ENCODE measurements at places on chromosomes 1 and 21.

DNA sequence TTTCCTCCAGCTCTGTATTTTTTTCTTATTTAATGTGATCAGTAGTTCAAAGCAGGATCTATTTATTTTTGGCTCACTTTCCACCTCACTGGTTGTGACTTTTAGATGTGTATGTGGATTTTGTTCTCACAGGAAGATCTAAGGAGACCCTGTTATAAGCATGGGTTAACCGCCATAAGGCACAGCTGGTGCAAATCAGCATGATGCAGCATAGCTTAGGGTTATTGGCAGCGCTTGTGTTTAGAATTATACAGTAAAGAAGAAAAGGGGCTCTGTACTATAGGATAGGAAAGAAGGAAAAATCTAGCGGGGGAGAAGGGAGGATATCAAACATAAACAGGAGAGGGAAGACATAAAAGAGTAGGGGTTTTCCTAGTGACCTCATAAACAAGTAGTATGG is 26.9 kb upstream of the RGL1 start:
- no peak for DNase-seq

GRCh38 chr1:14682941-14683621 is 84.6 kb downstream of the KAZN start:
- DNase-seq: no peak

DNA sequence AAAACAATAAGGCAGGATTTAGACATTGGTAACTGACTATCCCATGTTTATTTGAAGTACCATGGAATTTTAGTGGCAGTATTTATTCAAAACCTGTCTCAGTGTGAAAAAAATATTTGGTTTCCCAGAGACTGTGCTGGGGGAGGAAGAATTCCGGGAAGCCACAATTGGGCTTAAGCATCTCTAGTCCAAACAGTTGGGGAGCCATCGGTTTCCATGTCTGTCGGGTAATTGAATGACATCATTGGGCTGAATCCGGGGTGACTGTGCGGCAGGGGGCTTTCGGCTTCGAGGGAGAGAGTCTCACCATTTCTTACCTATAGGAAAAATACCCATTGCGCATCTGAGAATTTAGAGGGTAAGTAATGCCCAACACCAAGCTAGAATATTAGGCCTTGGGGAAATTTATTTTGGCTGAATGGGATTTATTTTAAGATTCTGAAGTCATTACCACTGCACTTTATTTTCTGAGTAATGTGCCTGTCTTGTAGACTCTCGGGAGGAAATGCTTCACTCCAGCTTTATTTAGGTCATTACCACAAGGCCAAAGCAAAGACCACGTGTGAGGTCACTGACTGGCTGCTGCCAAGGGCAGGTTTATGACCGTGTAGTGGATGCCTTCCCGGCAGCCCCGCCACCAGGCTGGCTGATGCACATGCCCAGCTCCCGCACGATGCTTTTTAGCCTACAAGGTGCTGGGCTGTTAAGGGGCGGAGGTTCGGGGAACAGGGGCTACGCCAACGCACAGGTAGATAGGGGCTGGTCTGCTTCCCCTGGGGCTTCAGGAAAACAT is 23.1 kb upstream of the UMODL1 start:
- DNase-seq: no peak

- peak; percentile 100 for DNase-seq
These were observed 38.2 kb downstream of the MATN1 start for GRCh38 chr1:30684881-30685795.

DNA sequence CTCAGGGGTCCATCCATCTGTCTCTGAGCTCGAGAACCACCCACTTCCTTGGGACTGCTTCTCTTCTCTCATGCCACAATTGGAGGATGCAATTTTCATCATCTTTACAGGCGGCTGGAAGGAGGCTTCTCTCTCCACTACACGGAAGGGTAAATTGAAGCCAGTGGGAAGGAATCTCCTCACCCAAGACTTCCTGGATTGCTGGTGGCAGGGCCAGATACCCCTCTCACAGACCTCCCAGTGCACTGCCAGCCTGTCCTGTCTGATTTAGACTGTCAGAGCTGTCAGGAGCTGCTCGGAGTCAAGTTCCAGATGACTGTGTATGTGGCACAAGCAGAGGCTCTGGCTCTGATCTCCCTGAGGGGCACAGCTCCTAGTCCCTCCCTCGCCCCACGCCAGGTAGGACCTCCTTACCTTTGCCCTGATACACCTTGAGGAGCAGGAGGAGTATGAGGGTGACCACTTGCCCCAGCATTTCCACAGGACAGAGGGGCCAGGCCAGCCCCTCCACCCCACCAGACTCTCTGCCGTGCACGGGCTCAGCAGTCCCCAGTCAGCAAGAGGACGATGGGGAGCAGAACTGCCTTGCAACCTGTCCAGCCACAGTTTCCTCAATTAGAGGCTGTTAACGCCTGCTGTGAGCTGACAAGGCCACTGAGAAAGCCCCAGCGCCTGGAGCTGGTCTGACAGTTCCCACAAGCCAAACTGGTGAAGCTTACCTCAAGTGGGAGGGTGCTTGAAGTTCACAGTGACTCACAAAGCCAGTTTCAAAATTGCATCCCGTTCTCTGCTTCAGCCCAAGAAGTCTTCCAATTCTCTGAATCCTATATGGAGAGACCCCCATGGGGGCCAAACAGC is at the start of gene CD244:
TSS of gene CD244 (minus strand) at position 685 of the 858 bp plus-strand sequence. CDS start at position 475, 210 bp downstream.
- no peak for DNase-seq

GRCh38 chr1:200880212-200880611 is 7.4 kb downstream of the GPR25 start:
- DNase-seq: no peak

GRCh38 chr1:84298328-84298683 is 3.2 kb upstream of the SAMD13 start:
- peak; percentile 42 for DNase-seq

DNA sequence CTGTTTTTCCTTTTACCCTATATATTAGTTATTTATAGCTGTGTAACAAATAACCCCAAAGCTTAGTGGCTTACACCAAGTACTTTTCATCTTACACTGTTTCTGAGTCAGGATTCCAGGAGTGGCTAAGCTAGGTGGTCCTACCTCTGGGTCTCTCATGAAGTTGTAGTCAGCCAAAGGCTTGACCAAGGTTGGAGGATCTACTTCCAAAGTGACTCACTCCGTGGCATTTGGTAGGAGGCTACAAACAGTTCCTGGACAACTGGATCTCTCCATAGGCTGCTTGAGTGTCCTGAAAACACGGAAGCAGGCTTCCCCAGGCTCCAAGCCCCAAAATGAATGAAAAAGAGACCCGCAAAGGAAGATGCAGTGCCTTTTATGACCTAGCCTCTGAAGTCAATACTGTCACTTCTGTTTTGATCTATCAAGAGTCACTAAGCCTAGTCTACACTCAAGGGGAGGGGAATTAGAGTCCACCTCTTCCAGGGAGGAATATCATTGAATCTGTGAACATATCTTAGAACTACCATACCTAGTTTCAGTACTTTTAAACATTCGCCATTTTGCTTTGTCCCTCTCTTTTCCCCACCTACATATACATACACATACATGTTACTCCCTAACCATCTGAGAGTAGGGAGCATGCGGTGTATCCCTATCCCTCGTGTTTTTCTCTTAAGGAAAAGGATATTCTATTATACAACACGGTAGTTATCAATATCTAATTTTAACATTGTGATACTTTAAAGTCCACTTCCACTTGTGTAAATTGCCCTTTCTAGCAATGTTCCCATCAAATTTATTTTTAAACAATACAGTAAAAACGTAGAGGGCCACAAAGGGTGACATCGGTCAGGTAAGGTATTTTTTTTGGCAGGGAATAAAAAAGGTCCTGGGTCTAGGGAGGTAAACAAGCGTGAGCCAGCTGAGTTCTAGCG is 67.2 kb downstream of the SLC35A3 start:
- peak; percentile 7 for DNase-seq

GRCh38 chr1:92554216-92554615 is 67.5 kb upstream of the GFI1 start:
- no peak for DNase-seq

GRCh38 chr1:8965121-8965820 is 19.6 kb downstream of the CA6 start:
- DNase-seq: no peak

DNA sequence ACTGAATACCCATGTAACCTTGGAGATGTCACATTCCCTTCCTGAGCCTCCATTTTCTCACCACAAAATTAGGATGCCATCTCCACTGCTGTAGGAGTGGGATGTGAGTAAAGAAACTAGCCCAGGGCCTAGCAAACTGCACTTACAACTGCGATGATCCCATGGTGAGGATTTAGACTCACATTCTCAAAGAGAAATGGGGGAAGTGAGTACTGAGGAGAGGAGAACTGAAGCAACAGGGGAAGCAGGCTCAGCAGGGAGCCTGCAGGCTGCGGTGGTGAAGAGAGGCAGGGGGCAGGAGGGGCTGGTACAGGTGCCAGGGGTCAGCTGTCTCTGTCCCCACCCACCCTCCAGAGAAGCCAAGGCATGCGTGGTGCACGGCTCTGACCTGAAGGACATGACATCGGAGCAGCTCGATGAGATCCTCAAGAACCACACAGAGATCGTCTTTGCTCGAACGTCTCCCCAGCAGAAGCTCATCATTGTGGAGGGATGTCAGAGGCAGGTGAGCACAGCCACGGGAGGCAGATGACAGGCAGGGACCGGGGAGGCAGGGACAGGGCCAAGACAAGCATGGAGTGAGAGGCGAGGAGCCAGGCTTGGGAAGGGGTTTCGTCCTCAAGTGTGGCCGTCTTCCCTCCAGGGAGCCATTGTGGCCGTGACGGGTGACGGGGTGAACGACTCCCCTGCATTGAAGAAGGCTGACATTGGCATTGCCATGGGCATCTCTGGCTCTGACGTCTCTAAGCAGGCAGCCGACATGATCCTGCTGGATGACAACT is 16.4 kb upstream of the ATP1A4 start:
- DNase-seq: no peak

GRCh38 chr1:98893371-98893770 is 111.3 kb downstream of the PLPPR5 start:
- no peak for DNase-seq

DNA sequence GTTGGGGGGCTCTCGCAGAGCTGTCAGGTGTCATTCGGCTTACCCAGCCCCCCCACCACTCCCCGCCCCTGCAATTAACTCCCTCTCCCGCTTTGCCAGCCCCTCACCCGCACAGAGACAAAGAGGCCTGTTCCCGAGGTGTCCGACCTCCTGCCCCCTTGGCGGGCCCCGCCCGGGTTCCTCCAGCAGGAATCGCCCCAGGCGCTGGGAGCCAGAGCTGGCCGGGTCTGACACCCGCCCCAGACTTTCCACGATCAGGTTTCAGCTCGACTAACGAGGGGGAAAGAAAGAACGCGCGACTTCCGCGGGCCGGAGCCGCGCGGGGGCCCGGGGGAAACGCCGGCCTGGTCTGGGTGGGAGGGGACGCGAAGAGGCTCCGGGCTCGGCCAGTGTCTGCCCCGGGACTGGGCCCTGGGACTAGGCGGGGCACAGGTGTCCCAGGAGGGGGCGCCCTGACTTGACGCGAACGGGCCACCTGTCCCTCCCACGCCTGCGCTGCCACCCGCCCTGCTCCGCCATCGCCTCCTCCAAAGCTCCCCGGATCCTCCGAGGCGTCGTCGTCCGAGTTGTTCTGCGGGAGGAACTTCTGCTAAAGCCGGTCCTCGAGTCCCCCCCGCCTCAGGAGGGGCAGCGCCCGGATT is 36.4 kb upstream of the HHAT start:
- DNase-seq: peak; percentile 16

- no peak for DNase-seq
These were observed 1.4 kb upstream of the COL9A2 start for GRCh38 chr1:40318476-40318875.

DNA sequence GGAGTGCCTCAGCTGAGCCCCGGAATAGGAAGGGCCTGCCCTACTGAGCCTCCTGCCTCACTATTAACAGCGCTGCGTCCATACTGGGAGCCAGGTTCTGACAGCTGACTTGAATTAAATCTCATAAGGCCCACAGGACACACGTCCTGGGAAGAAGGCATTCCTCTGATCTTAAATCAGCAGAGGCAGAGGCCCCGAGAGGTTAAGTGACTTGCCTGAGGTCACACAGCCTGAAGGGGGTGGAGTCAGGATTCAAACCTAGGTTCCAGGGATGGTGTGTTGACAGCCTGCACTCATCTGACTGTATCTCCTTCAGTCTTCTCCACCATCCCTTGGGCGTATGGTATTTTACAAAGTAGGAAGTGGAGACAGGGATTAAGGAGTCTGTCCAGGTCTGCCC is 79.8 kb downstream of the AJAP1 start:
- no peak for DNase-seq

DNA sequence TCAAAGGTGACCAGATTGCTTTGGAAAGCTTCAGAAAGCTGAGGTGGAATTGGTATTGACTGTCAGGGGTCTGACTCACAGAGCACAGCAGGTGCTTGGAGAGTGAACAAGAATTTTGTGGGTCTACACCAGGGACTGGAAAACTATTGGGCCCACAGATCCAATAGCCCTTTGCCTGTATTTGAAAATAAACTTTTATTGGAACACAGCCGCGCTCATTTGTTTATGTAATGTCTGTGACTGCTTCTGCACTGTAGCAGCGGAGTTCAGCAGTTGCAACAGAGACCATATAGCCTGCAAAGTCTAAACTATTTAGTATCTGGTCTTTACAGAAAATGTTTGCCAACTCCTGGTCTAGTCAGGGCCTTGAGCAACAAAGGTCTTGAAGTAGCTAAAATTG is 315.6 kb downstream of the NFIA start:
- DNase-seq: no peak

DNA sequence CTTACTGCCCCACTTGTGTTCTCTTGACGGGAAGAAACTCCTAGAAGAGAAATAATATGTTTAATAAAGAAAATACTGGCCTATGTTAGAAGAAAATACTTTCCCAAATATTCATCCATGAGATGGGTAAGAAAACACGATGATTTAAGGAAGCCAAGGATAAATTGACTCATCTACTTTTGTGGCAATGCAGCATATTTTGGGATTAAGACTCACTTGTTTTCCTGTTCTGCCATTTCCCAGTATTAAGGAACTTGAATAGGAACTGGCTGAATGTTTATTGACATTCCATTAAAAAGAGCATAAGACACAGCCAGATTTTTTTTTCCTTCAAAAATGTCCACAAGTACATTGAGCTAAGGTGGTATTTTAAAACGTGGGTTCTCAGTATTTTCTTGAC is 10.9 kb upstream of the ADAMTS5 start:
- DNase-seq: no peak

DNA sequence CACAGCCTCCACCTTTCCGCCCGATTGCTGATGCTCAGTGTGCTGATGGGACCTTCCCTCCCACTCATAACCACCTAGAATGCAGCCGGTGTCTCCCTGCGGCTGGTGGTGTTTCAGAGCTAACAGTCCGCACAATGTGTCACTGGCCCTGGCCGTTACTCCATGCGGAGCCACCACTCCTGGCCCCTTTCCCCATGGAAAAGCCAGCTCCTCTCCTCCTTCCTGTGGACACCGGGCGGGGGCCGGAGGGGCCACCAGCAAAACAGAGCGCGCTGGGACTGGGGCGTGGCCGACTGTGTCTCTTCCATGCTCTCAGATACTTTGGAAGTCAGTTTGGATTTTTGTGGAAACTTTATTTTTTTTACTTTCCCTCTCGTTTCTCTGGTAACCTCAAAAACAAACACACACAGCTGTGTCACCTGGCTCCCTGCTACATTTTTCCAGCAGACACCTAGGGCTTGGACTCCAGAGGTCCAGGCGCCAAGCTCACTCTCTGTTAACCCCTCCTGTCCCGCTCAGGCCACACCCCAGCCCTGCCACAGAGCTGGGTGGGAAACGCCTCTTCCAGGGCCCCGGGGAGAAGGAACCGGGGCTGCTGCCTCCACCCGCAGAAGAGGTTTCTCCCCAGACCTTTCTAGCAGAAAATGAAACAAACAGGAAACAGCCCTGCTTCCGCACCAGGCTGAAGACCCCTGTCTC is 32.5 kb upstream of the COL6A2 start:
- DNase-seq: no peak

All from NCI-H774 (cell line).